Jurkat, Clone E6-1 (cell line): ENCODE measurements at places on chromosomes 3 and 15.

DNA sequence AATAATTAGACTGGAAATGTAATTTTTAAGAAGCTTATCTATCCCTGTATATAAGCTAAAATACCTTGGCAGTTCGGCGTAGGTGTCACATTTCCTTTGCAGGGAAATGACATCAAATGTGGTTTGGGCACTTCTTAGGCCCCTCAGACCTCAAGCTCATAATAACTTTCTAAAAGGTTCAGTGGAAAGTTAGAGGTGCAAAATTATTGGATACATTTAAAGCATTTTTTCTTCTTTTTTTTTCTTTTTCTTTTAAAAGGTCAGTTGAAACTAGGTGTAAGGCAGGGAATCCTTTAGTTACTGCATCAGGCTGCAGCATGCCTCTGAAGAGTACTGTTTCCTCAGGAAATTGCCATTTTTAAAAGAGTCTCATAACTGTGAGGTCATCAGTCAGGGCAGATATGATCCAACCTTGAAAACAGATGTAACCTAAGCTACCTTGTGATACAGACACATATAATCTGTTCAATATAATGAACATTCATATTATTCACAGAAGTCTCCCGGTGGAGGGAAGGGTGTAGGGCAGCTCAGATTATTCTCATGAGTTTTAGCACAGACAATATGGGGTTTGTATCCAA, 4.8 kb downstream of the SACM1L start:
- peak; percentile 73 for DNase-seq

DNA sequence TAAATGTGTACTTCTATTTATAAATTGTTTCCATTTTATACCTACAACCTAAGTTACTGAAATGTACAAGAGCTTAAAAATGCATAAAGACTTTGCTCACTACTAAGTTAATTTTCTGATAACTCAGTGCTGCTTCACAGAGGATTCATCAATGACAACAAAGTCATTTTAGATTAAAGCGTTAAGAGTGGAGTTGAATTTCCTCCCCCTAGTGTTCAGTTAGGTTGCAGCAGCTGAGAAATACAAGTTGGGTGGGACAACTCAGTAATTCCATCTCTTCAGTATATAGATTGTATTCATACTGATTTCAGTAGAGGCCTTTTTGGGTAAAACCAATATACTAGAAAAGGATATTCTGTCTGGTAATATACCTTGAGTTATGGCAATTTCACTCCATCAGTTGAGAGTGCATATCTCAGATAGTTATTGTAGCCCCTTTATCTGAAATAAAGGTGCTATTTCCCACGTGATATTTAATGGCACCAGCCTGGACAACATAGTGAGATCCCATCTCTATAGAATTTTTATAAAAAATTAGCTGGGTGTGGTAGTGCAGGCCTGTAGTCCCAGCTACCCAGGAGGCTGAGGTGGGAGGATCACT, 6.9 kb upstream of the RPL35A start:
- peak; percentile 63 for DNase-seq

GRCh38 chr15:65286069-65286703, 497 bp downstream of the PARP16 start:
- no peak for DNase-seq

DNA sequence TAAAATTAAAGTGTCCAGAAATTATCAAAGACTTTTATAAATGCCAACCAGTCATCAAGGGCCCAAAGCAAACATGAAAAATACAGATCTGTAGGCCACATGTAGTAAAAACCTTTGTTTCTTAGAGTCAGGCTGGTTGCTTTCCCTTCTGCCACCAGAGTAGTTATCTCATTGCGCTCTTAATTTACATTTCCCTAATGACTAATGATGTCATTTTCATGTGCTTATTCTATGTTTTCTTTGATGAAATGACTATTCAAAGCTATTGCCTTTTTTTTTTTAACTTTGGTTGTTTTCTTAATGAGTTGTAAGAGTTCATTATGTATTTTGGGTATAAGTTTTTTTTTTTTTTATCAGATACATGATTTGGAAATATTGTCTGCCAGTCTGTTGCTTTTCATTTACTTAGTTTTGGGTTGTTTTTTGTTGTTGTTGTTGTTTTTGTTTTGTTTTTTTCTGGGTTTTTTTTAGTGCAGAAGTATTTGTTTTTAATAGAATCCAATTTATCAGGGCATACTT, 140.6 kb downstream of the HCN4 start:
- DNase-seq: no peak

- no peak for DNase-seq
Measured at GRCh38 chr15:93359425-93360131, 270.6 kb upstream of the RGMA start.

- no peak for DNase-seq
Measured at GRCh38 chr3:160018959-160019358, 30.3 kb downstream of the IL12A start.

DNA sequence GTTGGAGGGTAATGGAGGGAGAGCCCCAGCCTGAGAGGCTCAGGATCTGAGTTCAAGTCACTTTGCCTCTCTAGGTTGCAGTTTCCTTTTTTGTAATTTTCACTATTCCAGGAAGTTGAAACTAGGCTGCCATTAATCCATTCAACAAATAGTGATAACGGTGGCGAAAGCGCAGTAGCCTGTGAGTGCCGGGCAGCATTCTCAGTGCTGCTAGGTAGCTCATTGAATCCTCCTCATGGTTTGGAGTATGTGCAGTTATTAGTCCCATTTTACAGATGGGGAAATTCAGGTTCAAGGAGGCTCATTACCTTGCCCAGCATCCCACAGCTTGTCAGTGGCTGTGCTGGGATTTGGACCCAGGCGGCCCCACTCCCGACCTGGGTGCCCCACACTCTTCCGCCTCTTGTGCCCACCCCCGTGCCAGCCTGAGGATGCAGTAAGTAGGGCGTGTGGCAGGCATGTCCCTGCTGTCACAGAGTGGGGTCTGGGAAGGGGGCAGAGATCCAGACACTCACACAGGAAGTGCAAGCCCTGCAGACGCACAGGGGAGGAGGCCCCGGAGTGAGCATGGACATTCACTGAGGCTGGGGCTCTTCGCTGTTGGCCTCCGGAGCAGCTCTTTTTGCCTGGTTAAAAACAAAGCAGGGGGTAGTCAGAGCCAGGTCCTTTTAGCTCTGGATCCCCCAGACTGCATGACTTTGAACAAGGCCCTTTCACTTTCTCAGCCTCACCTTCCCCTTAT, 58.8 kb downstream of the SLC6A6 start:
- DNase-seq: no peak

GRCh38 chr3:13203398-13204176, 130.4 kb upstream of the IQSEC1 start:
- DNase-seq: no peak

GRCh38 chr3:24843955-24844354, 349.3 kb upstream of the THRB start:
- DNase-seq: no peak

DNA sequence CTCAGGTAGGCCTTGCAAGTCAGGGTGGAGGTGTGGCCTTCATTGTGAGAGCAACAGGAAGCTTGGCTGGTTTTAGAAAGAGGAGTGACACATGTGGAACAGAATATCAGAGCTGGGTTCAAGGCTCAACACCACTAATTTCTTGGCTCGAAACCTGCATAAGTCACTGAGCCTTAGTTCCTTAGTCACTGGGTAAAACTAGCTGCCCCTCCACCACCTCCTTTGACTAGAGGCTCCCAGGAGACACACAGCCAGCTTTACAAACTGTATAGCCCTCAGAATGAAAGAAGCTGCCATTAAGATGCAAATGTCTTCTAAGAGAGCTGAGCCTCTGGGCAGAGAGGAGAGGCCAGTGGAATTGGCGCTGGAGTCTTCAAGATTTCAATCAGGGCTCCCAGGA, 67.7 kb downstream of the CERS3 start:
- no peak for DNase-seq

DNA sequence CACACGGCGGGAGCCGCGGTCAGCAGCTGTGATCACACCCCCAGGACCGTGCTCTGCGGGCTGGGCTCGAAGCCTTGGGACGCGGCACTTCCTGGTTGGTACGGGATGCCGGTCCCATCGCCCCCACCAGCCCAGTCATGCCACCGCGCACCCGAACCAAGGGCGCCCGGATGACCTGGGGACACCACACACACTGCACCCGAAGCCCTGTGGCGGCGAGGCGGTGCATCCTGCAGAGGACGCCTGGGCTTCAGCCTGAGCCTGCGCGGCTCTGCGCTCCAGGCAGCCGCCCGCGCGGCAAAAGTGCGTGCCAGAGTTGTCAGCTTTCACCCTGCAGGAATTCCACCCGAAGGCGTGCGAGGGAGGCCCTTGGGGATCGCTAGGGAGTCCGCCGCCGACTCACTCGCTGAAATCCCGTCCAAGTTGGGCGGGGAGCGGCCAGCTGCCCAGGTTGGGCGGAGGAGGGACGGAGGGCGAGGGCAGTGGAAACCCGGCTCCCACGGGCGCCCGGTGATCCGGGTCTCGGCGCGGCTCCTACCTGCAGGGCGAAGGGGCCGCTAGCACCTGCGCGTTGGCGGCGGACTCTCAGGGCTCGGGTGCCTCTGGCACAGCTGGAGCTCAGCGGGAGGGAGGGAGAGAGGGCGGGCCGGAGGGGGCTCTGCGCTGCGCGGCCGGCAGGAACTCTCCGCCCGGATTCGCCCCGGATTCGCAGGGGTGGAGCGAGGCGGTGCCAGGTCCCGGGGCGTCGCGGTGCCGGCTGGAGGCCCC, at the start of gene PLD1:
TSS of gene PLD1 (minus strand) at position 623 of the 768 bp plus-strand sequence. CDS start 72,432 bp downstream, outside the sequence.
- DNase-seq: no peak

- no peak for DNase-seq
Measured at GRCh38 chr15:67253549-67254237, 768 bp downstream of the AAGAB start.

GRCh38 chr15:41233367-41233771, 2.3 kb downstream of the CHP1 start:
- no peak for DNase-seq

DNA sequence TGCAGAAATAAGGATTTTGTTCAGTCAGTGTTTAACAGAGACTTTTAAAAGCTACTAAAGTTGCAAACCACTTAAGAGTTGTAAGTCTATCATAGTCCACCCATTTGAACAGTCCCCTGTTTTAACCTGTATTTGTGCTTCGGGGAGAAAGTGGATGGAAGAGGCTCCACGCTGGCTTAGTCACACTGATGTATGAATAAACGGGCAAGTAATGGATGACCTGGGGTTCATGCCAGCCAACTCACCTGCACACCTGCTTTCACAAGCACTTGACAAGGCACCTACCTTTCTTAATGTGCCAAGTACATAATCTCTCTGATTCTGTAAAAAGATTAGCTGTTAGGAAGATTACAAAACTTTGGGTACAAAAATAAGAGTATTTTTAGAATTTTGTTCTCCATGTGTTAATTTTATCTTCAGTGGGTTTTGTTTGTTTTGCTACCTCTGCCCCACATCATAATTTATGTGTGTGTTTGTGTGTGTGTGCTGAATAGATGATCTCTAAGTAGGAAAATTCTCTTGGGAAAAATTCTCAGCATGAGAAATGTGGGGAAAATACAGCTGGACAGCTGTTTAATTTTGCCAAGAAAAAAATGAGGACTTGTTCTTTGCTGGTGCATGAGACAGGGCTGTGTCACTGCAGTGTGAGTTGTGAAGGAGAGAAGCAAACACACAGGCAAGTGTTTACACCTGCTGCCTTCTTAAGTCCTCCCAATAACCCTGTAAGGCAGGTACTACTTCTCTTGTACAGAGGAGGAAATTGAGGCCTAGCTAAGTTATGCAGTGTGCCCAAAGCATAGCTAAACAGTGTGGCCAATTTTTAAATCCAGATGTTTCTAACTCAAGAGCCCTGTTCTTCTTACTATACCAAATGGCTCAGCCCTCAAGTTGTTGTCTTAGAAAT, 181.2 kb upstream of the IL12A start:
- no peak for DNase-seq

DNA sequence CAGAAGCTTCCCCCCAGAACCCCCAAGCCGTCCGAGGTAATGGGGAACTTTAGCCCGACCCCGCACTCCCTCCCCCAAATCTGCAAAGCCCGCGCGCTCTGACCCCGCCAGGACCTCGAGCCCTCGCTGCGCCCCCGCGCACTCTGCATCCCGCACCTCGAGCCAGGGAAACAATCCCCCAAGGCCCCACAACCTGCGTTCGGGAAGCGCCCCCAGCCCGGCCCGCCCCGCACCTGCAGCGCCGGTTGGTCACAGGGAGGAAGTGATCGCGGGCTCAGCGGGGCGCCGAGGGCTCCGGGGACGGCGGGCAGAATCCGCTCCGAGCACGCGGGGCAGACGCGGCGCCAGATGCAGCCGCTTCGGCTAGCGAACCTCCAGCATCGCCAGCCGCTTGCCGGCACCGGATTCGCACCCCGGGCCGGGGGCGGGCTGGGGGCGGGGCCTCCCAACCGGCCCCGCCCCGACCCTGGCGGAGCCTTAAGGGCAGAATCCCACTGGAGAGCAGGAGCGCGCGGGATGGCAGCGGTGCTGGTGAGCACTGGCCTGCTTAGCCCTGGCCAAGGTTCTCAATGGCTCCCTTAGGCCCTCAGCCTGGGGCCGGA, at the start of gene CAMKV:
TSS of gene CAMKV (minus strand) at position 382 of the 602 bp plus-strand sequence. CDS start 7,518 bp downstream, outside the sequence.
- no peak for DNase-seq

GRCh38 chr3:16326724-16327349, 61.8 kb downstream of the OXNAD1 start:
- no peak for DNase-seq

DNA sequence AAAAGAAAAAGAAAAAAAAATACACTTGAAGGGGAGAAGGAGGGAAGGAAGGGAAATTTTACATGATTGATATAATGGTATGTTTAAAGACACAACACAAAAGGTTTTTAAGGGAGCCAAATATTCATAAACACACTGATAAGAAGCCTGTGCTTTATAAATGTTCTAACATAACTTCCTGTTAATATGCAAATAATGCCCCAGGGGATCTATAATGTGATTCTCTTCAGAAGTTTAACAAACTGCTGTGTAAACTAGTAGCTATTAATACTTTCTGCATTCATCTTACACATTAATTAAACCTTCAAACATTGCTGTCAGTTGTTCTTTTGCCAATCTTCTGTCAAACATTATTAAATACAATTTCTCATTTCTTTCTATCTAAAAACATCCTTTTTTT, 231.6 kb downstream of the TJP1 start:
- DNase-seq: no peak

DNA sequence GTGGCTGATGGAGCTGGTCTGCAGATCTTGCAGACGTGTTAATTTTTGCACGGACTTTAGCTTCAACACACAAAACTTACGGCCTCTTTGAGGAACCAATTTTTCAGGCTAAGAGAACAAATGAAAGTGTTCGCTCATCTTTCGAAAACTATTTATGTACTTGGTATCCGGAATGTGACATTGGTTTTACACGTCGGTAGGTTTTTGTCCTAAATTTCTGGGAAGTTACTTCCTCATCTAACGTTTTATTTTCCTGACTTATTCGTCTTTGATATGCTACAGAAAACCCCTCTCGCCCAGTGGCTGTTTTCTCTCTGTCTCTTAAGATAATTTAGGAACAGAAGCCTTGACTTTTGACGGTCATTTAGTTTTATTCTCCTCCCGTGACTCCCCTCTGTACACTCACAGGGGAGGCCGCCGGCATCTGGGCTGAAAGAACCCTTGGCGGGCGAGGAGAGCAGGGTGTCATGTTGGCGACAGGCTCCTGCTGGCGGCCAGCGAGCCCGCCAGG, 834 bp upstream of the GREM1 start:
- DNase-seq: no peak

DNA sequence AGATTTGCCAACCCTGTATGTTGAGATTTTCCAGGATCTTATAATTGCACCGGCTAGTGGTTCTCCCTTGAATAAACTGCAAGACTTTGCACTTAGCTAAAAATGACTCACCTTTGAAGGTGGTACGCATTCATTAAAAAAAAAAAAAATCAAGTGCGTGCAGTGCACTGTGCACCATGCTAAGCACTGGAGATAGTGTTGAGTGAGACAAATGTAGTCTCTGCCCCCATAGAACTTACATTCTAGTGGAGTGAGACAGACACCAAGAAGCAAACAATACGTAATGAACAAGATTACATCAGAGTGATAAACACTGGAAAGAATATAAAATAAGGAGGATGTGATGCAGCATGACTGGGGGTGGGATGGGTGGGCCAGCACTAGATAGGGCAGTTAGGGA, 69.4 kb downstream of the ITPR1 start:
- no peak for DNase-seq
